ENCODE measurements at places on chromosomes 2 and 18.

DNA sequence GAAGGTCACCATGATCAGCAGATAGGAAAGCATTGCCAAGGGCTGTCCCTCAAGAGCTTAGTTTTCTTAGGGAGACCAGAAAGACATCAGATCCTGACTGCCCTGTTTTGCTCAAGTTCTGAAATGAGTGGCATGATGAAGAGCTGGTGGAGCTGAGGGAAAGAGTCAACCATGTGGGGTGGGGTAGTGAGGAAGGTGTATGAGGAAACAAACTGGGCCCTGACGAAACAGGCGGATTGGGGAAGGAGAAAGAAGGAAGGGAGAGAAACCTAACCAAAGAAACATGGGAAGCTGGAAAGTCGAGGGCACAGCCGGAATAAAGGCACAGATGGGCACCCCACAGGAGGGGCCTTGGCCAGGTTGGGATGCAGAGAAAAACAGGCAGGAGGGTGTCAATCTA lies 8.0 kb downstream of the TGOLN2 start:
- DNase-seq = no peak

DNA sequence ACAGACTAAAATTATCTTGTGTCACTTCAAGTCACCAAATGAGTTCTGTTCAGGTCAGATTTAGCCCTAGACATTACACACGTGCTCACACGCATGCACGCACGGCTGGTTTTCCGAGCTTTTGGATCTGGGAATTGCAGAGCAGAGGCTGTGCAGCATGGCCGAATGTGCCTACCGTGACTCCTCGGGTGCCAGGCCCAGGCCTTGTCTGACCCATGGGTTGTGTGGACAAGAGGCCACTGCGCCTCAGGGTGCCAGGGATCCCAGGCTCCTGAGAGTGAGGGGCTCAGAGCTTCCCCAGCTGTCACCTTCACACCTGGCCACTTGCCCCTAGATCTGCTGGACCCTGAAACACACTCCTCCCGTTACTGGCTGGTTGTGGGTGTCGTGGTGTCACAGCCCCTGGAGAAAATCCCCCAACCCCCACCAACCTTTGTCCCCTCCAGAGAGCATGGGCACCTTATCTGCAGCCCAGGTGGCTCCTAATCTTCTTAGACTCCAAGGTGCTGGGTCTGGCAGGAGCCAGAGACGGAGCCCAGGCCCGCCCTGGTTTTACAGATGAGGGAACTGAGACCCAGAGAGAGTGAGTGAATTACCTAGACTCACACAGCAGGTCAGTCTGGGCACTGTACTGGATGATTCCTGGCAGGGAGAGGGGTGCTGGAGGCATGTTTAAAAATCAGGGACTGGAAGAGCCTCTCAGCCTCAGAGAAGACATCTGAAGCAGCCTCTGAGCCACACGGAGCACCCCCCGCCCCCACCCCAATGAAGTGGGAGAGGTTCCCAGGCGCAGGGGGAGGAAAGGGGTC lies 56.8 kb downstream of the ATOH8 start:
- no peak for DNase-seq

DNA sequence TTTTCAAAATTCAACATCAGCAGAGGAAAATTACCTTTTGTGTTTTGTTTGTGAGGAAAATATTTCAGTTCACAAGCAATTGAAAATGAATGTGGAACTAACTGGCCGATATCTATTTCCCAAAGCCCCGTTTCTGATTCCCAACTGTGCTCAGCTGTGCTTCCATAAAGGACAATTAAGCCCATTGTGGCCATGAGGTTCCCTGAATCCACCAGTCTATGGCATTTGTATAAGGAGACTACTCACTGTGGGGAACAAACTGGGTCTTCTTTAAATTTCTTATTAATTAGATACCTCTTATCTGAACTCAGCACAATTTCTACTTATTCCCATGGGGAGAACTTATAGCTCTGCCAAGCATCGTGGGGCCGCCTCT lies 31.4 kb upstream of the AGAP1 start:
- no peak for DNase-seq

DNA sequence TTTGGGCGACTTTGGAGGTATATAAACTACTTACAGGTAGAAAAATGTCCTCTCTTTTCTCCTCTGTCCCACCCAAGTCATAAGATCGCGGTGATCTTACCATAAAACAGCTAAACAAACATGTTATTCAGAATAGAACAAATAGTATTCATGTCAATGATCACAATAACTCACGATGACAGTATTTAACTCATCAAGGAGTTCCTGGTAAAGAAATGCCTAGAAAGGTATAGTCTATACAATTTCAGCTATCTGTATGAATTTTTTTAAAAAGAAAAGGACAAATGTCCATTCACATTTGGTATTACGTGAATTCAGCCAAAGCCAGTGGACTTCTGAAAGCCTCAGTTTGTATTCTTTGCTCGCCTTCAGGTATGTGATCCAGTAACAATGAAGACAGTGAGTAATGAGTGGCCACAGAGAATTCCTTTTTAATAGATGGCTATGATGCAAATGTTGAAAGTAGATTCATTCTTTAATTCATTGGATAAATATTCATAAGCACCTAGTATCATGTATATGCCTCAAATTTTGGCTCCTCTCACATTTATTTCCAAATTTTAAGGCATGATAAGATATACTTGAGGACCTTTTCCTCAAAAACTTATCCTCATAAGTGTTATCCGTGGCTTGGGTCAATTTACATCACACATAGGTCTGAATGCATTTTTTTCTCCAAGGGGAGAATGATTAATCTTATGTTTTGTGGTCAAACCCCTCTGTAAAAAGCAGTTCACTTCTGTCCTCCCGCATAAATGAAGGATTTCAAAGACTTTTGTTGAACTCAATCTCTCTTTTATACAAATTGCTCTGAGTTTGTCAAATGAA lies 20.3 kb downstream of the ABCB11 start:
- no peak for DNase-seq

GRCh38 chr18:78505851-78506461 lies 473.7 kb upstream of the SALL3 start:
- no peak for DNase-seq

DNA sequence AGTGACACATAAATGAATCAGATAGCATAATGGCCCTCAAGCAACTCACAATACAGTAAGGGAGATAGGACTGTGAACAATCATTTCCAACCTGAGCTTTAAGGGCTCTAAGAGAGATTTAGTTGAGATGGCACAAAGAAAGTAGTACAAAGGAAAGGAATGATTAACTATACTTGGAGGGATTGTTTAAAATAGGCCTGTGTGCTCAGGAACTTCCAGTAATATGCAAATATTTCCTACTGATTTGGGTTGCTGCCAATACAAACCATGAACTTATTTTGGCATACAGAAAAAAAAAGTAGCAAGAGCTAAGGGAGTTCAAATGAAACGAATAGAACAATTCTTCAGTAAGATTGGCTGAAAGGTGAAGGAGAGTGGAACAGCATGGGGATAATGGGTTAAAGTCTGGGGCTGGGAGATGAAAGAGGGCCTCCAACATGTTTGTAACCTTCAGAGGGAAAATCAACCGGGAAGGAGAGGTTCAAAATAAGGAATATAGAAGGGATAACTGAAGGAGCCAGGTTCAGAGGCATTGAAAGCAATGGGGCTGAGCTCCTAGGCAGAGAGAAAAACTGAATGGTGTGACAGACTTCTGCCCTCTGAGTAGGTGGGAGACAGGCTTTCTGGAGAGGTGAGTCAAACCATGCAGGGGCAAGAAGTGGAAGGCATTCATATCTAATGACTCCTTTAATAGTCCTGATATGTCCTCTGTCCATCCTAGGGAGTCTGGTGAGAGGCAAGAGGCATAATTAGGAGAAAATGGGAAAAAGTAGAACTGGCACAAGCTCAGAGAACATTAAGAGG lies 83.5 kb downstream of the DNAH7 start:
- no peak for DNase-seq

GRCh38 chr2:20623741-20624155 lies 27.1 kb downstream of the HS1BP3 start:
- DNase-seq = no peak

- DNase-seq = no peak
Observed at GRCh38 chr2:176100547-176101140, 1.0 kb downstream of the HOXD12 start.

- DNase-seq = no peak
Observed at GRCh38 chr2:19029655-19030054, 328.8 kb downstream of the OSR1 start.

DNA sequence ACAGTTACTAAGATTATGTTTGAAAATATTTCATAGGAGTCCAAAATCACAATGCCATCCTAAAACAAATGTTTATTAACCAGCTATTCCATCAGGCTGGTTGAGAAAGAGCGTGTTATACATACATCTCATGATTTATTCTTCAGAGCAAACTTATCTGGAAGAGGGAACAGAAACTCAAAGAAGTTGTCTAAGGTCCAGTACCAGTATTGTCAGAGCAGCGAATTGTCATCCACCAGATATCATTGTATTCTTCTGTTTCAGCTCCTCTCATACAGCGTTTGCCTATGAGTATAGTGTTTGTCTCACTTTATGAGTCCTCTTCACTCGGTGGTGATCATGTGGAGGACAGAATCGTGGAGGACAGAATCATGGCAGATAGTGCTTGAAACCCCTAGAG lies 238.2 kb downstream of the OSR1 start:
- no peak for DNase-seq

- DNase-seq = peak; percentile 73
Observed at GRCh38 chr2:218354850-218355443, 1.7 kb upstream of the CATIP start.

- DNase-seq = no peak
Observed at GRCh38 chr18:56891870-56892269, 240.7 kb downstream of the WDR7 start.

DNA sequence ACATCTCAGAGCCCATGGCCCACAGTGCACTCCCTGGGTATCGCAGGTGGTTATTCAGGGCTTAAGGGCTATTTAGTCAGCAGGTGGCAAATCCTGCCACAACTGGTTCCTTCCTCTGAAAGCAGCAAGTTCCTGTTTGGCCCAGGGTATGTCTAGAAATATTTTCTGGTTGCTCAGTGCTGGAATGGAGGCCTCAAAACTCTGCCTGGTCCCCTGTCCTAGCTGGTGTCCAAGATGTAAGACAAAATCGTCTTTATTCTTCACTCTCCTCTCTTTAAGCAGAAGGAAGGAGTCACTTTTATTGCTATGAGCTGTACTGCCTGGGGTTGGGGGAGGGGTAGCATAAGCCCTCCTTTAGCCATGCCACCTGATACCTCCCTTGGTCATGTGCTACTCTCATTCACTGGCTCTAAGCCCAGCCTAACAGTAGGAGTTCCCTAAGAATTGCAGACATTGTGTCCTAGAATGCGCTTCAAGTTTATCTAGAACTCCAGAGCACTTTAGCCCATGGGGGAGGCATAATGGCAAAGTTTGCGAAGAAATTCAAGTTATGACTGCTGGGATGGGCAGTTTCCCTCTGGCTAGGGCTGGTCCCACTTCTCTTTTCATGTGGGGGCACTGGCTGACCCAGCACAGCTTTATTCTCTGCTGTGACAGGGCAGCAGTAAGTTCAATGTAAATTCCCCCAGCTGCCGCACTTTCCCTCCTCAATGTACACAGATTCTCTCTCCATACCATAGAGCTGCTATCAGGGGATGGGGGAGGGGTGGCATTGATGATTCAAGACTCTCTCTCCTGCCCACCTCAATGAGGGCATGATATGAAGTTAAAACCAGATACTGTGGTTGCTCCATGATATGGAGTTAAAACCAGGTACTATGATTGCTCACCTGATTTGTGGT lies 27.1 kb upstream of the CWC22 start:
- DNase-seq = peak; percentile 7

DNA sequence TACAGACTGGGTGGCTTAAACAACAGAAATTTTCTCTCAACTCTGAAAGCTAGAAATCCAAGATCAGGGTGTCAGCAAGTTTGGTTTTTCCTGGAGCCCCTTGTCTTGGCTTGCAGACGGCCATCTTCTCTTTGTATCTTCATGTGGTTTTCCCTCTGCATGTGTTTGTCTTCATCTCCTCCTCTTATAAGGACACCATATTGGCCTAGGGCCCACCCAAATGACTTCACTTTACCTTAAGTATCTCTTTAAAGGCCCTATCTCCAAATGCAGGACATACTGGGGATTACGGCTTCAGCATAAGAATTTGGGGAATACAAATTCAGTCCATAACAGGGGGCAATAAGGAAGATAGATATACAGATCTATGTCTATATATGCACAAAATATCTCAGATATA lies 187.9 kb downstream of the MTCL1 start:
- DNase-seq = no peak

DNA sequence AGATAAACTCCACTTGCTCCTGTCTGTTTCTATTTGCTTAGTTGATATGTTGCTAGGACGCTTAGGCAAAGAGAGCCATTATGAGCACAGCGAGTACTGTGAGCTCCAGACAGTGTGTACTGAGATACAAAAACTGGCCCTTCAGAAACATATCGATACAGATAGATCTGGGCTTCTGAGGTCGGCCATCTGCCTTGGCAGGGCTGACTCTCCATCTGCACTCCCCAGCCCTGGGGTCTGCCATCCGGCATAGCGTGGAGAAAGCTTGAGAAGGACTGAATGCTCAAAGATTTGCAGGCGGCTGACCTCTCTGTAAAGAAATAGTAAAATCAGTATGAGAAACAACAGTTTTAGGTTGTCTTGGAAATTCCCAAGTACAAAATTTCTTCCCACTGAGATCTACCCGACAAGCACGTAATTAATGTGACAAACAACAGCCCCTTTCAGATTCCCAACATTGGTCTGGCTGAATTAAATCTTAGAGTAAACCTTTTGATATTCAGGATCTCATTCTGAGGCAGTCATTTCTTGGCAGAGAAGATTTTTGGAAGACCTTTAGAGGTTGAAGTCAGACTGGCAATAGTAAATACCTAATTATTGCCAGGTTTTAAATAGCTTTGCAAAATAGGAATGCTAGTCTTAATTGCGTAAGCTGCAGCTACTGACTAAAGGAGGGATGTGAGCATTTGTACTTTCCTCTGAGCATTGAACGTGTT lies 127.4 kb downstream of the CHST9 start:
- no peak for DNase-seq

DNA sequence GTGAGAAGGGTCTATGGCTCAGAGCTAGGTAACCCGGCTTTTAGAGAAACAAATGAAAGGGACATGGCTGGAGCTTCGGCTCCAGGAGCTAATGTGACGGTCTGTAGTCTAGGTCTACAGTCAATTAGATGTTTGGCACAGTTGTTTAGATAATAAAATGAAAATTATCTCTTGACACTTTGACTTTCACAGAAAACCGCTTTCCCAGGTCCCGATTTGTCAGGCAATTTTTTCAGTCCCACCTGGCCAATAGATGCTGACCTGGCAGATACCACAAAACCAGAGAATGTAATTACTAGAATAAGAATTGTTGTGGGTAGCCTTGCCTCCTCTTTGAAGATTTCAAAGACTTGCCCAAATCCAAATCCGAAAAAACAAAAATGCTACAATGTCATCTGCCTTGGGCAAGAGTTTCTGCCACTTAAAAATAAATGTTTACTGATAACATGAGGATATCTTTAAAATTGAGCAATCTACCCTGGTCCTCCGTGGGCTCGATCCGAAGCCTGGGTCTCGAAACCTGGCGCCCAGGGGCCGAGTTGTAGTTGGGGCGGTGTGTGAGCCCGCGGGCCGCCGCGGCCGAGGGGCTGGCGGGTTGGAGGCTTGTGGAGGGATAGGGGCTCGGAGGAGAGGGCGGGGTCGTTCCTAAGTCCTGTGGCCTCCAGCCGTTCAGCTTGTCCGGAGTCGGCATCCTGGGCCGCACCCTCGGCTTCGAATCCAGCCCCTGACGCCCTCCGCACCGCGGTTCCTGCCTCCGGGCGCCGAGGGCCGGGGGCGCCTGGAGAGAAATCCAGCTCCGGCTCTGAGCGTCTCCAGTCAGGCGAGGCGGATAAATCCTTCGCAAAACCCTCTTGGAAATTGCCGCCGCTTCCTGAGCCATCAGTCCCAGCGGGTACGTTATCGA lies 2.3 kb downstream of the EMX1 start:
- DNase-seq = peak; percentile 9

GRCh38 chr2:71581026-71581425 lies 127.7 kb downstream of the DYSF start:
- DNase-seq = no peak

- DNase-seq = no peak
Observed at GRCh38 chr2:111157071-111157661, 36.5 kb downstream of the BCL2L11 start.

Measured in SW480 (cell line).